EH (cell line): ENCODE measurements at places on chromosomes 1 and 21.

DNA sequence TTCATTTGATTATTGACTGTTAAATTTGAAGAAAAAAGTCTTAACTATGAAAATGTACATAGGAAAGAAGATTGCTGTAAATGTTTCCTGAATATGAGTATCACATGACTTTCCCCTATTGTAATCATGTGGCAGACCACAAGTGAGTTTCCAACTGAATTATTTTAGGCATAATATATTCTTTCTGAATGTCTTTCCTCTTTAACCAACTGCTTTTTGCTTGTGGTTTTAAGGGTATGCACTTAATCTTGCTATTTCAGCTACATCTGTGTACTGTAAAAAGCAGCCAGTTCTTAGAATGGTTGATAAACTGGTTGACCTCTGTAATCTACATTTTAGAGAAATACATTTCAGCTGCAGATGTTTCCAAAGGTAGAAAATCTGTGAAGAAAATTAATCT, 400.7 kb downstream of the NEGR1 start:
- peak; percentile 5 for DNase-seq

DNA sequence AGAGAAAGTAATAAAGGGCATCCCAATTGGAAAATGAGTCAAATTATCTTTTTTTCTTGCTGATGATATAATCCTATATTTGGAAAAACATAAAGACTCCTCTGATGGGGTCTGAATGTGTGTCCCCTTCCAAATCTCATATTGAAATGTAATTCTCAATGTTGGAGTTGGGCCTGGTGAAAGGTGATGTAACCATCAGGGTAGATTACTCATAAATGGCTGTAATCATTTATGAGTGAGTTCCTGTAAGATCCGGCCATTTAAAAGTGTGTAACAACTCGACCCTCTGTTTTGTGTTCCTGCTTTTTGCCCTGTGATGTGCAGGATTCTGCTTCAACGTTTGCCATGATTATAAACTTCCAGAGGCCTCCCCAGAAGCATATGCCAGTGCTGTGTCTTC, 44.3 kb upstream of the MAP1LC3C start:
- DNase-seq, result no peak

GRCh38 chr1:26168410-26169197, at the start of gene C1orf232:
TSS of gene C1orf232 (minus strand) at chr1:26168963. CDS start at chr1:26168499, 464 bp downstream.
- no peak for DNase-seq

GRCh38 chr1:226688056-226688748, 50.9 kb downstream of the ITPKB start:
- DNase-seq, result no peak

DNA sequence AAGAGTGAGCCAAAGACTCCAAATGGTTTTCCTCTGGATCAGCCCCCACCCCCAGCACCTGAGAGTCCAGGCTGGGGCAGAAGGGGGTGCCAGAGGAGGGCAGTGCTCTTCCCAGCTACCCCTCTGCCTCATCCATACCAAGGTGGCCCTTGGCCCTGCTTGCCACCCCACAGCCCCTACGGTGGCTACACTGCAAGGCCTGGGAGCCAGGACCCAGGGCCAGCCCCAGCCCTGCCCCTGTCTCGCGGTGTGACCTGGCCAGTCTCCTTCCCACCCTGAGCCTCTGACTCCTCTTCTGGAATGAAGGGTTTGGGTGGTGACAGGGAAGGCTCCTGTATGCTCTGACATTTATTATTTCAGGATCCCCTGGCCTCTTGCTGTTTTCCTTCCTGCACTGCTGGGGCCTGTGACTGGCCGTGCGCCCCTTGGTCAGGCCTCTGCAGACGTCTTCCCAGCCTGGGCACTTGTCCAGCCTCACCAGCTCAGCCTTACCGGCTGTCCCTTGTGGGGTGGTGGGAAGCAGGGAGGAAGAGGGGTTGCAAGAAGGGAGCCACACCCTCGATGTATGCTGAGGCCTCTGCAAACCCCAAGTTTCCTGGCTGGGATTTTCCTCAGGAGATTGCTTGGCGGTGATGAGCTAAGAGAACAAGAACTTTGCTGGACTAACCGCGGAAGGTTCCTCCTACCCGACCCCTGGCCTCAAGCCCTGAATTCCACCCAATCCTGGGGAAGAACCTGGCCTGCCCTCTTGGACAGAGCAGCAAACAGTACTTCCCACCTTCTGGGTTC, 13.5 kb downstream of the ASAP3 start:
- DNase-seq, result no peak

DNA sequence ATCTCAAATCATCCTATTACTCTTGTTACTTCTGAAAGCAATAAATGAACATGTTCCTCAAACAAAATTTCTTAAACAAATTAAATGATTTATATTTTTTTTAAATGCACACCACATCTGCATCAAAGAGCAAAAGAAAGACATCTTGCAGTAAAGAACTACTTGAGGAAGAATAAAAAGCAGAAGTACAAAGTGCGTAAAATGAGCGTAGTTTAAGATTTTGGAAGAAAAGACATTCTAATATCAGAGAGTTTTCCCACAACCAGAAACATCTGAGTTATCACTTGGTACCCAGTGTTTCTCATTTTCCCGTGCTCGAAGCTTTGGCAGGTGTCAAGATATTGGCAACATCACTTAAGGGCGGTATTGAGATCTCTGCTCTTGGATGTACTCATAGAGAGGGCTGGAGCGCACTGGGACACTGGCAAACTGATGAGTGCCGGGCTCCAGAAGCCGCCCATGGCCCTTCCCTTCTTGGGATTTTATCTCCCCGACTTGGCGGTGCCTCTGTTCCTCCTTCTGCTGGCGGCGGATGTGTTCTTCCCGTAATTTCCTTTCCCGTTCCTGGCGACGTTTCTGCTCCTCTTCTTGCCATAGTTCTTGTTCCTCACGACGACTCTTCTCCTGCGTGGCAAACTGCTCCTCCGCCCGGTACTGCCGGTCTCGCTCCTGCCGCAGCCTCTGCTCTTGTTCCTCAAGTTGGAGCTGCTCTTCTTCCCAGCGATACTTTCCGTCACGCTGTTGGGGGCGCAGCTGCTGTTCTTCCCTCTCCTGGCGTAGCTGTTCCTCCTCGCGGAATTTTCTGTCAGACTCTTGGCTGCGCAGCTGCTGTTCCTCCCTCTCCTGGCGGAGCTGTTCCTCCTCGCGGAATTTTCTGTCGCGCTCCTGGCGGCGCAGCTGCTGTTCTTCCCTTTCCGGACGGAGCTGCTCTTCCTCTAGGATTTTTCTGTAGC, 7.9 kb downstream of the TCHH start:
- DNase-seq, result peak; percentile 15

DNA sequence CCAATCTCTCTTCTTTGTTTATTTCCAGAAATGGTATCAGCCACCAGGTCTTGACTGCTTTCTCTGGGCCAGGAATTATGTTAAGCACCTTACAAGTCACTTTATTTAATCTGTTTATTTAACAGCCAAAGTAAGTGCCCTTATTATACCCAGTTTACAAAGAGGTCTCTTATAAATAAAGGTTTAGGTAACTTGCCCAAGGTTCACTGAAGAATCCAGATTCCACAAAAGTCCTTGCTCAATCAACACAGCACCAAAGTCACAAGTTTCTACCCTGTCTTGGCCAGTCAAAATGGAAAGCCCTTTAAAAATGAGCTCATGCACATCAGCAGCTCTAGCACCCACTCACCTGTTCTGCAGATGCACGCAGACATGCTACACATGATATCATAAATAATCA, 28.0 kb upstream of the ATP1A1 start:
- no peak for DNase-seq

DNA sequence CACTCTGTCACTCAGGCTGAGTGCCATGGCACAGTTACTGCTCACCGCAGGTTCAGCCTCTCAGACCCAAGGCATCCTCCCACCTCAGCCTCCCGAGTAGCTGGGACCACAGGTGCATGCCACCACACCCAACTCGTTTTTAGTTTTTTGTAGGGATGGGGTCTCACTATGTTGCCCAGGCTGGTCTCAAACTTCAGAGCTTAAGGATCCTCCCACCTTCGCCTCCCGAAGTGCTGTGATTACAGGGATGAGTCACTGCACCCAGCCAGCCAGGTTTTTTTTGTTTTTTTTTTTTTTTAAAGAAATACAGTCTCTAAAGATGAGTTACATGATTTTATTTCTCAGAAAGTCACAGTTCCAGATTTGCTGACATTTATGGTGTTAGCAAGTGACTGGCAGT, 29.0 kb downstream of the BACE2 start:
- peak; percentile 20 for DNase-seq

DNA sequence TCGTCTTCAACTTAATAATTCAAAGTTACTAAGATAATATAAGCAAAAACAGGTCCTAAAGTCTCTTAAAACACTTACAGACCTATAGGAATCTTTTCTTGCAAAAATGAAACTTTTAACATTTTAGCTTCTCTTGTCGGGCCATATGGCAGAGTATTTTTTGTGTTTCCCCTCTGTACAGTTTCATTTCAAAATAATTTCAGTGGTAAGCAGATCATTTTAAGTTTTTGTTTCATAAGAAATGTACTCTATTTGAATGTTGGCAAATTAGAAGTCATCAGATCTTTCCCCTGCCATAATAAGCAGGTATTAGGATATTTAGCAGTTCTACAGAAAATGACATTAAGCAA, 37.9 kb downstream of the RGL1 start:
- no peak for DNase-seq

GRCh38 chr1:171247501-171247900, 793 bp upstream of the FMO1 start:
- peak; percentile 53 for DNase-seq

DNA sequence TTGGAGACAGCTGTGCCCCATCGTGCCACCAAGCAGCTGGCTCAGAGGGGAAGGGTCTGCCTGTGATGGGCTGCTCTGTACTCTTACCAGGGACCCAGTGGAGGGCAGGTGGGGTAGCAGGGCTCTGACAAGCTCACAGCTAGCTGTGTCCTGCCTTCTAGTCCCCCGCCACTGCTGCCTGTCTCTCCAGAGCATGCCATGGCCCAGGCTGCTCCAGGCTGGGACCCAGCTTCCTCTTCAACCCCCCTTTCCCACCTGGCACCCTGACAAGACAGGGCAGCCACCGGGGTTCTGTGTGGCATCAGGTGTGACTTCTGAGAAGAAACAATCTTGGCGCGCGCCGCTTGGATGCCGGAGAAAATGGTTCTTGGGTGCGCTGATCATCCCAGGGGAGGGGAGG, 92.3 kb upstream of the ACTL8 start:
- no peak for DNase-seq

GRCh38 chr21:41373763-41374162, 11.9 kb downstream of the MX2 start:
- DNase-seq, result no peak

- DNase-seq, result peak; percentile 54
Observed at GRCh38 chr1:67801903-67802302, 31.4 kb downstream of the GNG12 start.

GRCh38 chr1:91872559-91873081, 13.3 kb downstream of the TGFBR3 start:
- DNase-seq, result no peak

DNA sequence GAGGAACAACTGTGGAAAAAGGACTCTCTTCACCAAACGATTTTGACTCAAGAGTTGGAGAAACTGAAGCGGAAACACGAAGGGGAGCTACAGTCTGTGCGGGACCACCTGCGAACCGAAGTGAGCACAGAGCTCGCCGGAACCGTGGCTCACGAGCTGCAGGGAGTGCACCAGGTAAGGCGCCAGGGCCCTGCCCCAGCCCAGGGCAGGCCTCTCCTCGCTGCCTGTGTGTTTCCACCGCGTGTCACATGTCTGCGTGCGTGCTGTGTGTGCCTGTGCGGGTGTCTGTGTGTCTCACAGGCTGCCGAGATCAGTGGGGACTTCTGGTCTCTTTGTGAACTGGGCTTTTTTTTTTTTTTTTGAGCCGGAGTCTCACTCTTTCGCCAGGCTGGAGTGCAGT, 43.0 kb downstream of the PCNT start:
- DNase-seq, result no peak

DNA sequence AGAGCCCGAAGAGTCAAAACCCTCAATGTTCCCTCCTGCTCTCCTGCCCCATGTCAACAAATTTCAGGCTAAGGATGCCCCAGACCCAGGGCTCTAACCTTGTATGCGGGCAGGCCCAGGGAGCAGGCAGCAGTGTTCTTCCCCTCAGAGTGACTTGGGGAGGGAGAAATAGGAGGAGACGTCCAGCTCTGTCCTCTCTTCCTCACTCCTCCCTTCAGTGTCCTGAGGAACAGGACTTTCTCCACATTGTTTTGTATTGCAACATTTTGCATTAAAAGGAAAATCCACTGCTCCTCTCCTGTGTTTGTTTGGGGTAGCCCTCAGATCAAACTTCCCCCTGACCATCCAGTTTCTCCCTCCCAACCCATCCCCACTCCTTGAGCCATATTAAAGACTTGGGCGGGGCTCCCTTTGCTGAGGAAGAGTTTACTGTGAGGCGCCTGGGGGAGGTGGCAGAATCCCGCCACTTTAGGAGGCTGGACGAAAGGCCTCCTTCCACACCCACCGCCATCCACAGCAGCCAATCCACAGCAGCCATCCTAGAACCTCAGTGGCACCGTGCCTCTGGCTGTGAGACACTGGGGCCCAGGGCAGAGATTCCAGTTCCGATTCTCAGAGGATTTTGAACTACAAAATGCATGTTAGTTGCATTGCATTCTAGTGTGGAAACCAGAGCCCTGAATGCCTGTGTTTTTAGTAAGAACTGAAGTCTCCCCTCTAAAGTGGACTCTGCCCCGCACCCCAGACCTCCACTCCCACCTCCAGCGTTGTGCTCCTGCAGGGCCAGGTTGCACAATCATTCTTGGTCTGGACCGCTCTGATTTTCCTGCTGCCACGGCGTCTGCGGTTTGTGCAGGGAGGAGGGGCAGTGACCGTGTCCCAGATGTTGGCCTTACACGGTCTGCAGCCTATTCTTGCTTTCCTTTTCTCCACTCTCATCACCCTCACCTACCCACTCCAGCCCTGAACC, 3.0 kb downstream of the OLFML3 start:
- DNase-seq, result peak; percentile 87

DNA sequence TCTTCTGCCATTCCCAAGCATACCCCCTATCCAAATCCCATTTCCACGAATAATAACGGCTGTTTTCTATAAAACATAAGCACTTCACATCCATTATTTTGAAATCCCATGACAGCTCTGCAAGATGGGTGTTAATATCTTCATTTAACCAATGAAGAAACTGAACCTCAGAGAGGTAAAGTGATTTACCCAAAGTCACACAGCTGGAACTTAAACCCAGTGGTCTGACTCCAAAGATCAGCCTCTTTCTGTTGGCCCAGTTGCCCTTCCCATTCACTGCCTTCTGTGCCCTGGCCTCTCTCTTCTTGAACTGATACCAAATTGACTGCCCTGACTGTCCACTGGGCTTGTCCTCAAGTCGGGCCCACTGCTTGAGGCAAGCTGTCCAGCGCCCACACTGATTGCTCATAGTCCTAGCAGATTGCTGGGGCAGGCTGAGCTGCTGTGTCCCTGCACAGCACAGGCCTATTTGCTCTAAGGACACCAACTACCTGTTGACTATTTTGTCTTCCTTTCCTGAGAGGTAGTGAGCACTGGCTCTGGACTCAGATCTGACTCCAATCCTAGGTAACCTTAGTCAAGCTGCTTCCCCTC, 19.3 kb downstream of the TAL1 start:
- DNase-seq, result no peak
